ENCODE measurements at places on chromosomes 5 and 9.

- no peak for DNase-seq
Measured at GRCh38 chr5:10400831-10401230, 40.8 kb upstream of the ROPN1L start.

DNA sequence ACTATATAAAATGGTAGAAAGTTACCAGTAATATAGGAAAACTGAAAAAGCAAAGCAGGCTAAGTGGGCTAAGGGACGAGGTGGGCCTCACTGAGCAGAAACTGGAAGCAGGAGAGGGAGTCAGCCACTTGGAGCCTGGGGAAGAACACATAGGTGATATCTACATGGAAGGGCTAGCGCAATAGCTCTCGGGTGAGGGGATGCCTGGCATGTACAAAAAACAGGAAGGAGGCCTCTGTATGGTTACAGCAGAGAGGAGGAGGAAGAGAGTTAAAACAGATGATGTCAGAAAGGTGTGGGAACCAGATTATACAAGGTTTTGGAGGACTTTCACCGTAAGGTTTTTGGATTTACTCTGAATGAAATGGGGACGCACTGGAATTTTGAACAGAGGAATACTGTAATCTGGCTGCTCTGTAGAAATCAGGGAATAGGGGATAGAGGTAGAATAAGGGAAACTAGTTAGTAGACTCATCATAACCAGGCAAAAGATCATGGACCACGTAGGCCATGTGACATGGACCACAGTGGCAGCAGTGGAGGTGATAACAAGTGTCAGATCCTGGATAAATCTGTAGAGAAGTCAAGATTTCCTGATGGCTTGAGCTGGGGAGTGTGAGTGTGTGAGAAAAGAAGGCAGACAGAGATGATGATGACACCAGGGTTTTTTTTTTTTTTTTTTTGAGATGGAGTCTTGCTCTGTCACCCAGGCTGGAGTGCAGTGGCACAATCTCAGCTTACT, 52.5 kb downstream of the FNBP1 start:
- DNase-seq = no peak

DNA sequence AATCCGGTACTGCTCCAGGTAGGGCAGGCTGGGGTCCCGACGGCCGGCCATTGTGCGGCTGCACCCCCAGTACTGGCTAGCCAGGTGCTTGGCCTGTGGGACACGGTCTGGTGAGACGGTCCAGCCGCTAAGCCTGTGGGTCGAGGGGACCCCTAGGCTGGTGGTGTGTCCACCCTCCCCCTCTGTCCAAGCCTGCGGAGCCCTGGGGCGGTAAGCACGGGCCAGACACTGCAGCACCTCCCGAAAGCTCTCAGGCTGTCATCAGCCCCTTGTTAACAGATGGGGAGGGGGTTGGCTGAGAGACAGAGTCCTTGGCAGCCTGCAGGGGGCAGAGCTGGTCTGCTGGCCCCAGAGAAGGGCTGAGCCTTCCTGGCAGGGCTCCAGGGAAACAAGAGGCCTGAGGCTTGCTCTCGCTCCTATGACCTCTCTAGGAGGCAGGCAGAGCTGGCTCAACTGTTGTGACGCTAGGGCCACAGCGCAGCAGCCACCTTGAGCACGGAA, 11.8 kb upstream of the MRNIP start:
- no peak for DNase-seq

DNA sequence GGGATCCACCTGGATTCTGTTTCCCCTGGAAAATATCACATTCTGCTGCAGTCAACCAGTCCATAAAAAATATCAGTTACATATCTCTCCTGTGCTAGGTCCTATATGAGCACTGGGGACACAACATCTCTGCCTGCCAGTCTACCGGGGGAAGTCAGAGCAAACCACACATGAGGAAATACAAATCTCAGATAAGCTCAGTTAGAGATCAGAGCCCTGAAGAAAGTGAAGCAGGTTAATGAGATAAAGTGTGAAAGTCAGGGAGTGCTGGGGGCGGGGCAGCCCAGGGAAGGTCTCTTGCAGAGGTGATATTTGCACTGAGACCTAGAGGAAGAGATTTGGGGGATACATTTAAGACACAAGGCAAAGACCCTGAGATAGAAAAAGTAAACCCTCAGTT, 67.8 kb upstream of the SLC1A1 start:
- DNase-seq = no peak

GRCh38 chr5:16931334-16932110, 4.6 kb downstream of the MYO10 start:
- no peak for DNase-seq

- DNase-seq = no peak
Measured at GRCh38 chr5:174245516-174246075, 200.1 kb downstream of the NSG2 start.

DNA sequence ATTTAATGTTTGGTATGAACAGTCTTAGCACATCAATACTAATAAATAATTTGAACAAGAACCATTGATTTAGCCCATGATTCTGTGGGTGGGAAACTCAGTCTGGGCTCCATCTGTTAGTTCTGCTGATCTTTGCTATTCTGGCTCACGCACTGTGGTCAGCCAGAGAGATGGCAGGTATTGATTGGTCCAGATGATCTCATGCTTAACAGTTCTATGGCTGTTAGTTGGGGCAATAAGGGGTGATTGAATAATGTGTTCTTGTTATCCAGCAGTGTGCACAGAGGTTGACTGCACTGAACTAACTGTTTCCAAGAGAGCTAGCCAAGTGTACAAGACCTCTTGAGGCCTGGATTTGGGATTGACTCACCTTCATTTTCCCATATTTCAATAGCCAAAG, 824.3 kb downstream of the SEMA5A start:
- DNase-seq = no peak

GRCh38 chr5:132753135-132753987, 6.1 kb downstream of the CCNI2 start:
- DNase-seq = no peak

- no peak for DNase-seq
Measured at GRCh38 chr9:15240927-15241326, 66.1 kb downstream of the TTC39B start.

- no peak for DNase-seq
Measured at GRCh38 chr5:141369994-141370848, at the start of gene PCDHGB3. Gene PCDHGB3, plus strand, starts transcription at chr5:141370242. Its CDS starts 153 bp downstream, at chr5:141370395.

DNA sequence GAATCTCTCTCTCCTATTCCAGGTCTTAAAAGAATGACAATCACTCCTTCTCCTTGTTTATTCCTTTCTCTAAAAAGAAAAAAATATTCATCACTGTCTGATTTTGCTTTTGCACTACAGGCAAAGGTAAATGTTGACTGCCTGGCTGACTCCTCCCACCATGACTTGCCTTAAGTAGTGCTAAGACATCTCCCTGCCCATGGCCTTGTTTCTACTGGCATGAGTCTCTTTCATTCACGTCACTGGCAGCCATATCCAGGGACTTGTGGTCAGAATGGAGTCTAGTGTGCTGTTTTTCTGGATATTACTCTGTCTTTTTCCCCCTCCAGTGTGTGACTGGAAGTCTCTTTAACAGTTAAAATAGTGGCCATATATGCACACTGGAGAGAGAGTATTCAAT, 522.9 kb upstream of the DAB2 start:
- no peak for DNase-seq

- no peak for DNase-seq
Measured at GRCh38 chr9:69975681-69976080, 68.0 kb upstream of the MAMDC2 start.

- no peak for DNase-seq
Measured at GRCh38 chr9:28781481-28781880, 1208.2 kb upstream of the C9orf72 start.

DNA sequence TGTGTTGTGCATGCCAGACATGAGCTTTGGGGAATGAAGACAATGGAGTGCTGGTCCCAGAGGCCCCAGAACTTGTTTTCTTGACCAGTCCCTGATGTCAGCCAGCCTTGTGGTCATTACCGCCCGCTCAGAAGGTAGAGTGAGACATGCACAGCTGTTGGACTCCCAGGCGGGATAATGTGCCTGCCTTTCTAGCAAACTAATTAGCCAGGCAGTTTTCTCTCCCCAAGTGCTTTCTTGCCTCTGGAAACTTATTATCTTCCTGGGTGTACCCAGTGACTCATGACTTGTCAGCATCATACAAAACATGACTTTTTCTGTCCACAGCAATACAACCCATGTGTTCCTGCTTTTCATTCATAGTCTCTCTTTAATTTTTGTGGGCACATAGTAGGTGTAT, 131.1 kb downstream of the RMI1 start:
- no peak for DNase-seq

- DNase-seq = no peak
Measured at GRCh38 chr5:139704748-139705147, 56.6 kb downstream of the CXXC5 start.

DNA sequence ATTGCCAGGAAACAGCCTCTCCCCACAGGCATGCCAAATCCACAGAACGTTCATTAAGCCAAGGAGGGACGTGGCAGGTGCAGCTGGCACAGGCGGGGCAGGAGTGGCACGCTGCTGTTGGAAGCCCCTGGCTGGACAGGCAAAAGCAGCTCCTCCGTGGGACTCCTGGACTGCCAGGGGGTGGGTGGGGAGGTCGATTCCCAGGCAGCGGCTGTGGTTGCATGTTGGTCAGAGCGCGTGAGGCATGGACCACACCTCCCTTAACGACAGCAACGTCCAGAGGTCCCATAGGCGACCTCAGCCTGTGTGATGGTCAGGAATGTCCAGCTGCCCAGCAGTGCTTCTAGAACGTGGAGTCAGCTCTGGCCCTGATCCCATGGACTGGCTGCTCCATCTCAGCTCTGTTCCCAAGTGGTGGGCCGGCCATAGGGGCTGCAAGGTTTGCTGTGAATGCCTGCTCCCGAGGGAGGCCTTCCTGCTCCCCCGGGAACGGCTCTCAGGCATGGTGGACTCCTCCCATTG, 6.9 kb downstream of the SLC6A19 start:
- no peak for DNase-seq

DNA sequence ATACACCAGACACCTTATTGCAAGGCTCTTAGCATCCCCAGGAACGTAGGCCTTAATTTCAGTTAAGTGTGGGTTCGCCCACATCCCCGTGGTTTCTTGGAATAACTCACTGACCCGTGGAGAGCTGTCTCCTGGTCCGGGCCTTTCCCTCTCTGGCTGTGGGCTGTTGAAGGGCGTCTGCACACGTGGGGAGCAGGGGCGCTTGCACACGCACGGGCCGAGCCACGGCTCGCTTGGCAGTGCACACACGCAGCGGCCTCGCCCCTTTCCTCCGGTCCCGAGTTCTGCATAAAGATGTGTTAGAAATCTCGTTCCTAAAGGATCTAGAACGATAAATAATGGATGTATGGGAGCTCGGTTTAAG, 141.9 kb downstream of the PBX3 start:
- DNase-seq = no peak

DNA sequence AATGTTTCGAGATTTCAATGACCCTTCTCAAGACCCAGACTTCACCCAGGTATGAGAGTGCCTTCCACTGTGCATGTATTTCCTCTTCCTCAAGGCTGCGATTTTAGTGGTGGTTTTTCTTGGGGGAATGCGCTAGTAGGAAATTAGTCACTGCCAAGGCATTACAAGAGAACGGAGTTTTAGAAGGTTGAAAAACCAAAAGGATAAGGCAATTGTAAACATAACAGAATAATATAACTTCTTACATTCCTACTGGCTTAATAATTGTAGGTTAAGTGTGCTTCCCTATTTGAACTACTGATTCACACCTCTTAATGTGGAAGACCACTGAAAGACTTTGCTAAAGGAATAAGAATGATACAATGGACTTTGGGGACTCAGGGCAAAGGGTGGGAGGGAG, 38.9 kb downstream of the ACO1 start:
- DNase-seq = no peak

DNA sequence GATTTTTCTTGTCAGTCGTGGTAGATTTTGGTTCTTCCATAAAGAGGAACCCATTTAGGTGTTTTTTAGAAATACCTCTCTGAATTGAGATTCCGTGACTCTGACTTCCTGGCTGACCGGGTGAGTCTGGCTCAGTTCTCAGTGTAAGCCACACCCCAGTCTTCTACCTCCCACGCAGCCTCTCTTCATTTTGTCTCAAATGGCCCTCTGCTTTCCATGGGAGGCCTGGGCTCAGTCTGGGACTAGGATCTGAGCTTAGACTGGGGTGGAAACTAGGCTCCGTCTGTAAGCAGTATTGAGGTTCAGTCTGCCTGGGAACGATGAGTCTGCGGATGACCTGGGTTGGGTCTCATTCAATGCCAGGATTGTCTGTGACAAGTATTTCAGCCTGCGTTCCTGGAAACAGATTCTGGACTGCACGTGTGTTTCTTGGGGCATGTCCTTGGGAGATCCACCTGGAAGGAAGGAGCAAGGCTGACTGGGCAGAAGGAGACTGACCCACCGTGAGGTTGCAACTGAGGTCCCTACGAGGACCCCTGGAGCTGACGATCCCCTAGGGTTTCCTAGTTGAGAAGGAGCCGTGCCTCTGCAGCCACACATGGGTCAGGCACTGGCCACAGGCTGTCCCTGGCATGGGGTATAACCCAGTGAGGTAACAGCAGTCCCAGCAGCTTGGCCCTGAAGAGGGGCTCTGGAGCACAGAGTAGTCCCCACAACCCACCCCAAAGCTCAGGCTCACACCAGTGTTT, 12.4 kb upstream of the CRB2 start:
- no peak for DNase-seq

- no peak for DNase-seq
Measured at GRCh38 chr5:140563596-140563995, 802 bp downstream of the APBB3 start.

DNA sequence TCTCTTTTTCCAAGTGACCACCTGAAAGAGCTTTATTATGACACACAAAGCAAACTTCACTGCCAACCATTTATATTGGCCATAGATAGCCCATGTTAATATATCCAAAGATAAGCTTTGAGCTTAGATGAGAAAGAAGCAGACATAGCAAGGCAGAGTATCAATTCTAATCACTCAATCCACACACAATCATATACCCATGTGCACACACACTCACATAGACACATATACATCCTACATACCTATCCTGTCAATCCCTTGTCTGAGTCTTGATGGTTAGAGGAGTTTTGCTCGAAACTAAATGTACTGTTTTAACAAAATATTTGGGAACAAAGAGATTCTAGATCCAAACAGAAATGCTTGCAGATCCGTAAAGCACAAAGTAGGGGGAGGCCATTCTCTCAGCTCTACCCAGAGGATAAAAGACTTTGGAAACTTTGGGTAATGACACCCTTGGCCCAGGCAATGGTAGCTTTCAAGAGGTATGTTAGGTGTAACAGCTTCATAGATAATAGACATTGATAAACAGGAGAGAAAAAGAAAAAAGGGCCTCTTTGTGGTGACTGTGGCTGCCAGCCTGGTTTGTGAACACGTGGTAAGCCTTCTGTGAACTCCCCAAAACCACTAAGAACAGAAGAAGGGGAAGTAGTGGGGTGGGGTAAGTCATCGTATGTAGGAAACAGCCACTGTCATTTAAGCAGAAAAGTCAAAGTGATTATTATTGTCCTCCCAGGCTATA, 121.6 kb downstream of the TLR4 start:
- no peak for DNase-seq

- DNase-seq = no peak
Measured at GRCh38 chr9:9437641-9438040, 1175.2 kb downstream of the PTPRD start.

- no peak for DNase-seq
Measured at GRCh38 chr5:90983711-90984124, 399.4 kb downstream of the ARRDC3 start.

GRCh38 chr9:127188396-127188795, 66.0 kb upstream of the ANGPTL2 start:
- DNase-seq = no peak

GRCh38 chr5:1386274-1386717, 41.4 kb upstream of the CLPTM1L start:
- DNase-seq = no peak

Data from esophagus squamous epithelium (tissue), 5 donors.